ENCODE measurements at places on chromosomes 3 and 15. TPM values are rescaled to one million over a fixed set of nuclear protein-coding genes. Genes with fewer than 3 reads are reported as not detected.
A peak's percentile ranks its signal among the peaks of the same experiment; 100 is the strongest.

DNA sequence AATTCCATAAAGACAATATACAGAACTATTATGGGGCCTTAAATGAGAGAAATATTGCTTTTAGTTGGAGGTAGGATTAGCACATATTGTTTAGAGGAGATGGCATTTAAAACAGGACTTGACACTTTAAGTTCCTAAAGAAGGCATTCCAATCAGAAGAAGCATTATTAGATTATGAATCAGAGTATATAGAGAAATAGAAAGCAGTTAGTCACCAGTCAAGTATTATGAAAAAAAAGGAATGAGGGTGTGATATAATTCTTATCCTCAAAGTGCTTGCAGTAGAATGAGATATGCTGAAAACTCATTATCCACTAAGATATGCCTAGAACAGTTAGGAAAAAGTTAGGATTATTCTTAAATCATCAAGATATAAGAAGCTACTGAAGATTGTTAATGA lies 456.2 kb downstream of the ZNF385D start:
- H3K4me1 ChIP-seq: no peaks in the 10 kb centered on the region
- H3K27ac ChIP-seq: no peak overlapping the region
- H3K36me3 ChIP-seq: no peaks in the 10 kb centered on the region
- no peak for DNase-seq
- H3K4me3 ChIP-seq: no peak overlapping the region

GRCh38 chr3:179546814-179547241 lies 15.9 kb upstream of the ACTL6A start:
- H3K27ac ChIP-seq: no peak overlapping the region
- no peaks in the 10 kb centered on the region for H3K27me3 ChIP-seq
- H3K4me1 ChIP-seq: no peaks in the 10 kb centered on the region
- no peak overlapping the region for H3K4me3 ChIP-seq
- H3K36me3 ChIP-seq: no peaks in the 10 kb centered on the region

Gene DYNLT2B
- 7.6 TPM for total RNA-seq

Gene PLA2G4E
- total RNA-seq: 0.67 TPM

DNA sequence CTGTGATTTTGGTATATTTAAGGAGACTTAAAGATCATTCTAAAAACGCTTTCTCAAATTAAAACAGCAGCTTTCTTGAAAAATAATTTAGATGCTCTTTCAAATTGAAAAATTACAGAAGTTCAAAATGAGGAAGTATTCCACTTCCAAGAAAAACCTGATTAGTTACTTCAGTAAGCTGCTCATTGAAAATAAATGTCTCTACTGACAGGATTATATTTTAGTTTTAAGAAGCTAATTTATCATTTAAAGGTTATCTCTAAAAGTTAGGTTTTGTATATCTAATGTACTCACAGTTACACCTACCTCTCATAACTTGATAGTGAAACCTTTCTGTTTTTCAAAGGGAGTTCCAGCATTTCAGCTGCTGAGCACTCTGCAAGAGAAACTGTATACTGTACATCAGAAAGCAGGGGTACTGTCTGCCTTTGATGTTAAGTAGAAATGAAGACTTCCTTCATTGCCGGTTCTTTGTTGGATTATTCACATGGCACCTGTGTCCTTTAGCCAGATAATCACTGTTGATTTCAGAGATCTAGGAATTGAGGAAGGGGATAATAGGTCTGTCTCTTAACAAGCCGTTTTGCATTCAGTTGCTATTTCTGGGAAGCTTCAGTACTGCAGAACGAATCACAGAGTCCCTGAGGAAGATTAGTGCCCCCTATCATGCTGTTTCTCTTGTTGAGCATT lies 161.6 kb downstream of the TCF12 start:
- H3K27ac ChIP-seq: no peak overlapping the region
- peaks cover 5% of the 10 kb centered on the region for H3K4me1 ChIP-seq
- no peak overlapping the region for H3K4me3 ChIP-seq
- no peaks in the 10 kb centered on the region for H3K36me3 ChIP-seq

DNA sequence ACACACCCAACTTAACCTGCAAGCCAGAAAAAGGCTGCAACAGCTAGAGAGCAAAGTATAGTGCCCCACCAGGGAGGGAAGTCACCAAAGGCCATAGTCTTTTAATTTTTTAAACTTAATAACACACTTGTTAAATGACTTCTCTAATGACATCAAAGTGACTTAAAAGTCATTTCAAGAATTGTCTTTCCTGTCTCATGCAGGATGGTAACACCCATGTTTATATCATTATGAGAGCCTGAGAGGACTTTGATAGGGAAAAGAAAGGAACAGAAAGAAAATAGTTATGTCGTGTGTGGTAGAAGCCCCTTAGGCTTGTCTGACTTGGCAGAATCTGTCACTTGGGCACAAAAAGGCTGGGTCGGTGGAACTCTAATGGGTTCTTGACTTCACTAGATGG lies 57.9 kb upstream of the C2CD4B start:
- no peaks in the 10 kb centered on the region for H3K4me1 ChIP-seq
- H3K27ac ChIP-seq: no peak overlapping the region
- DNase-seq: no peak
- H3K27me3 ChIP-seq: no peaks in the 10 kb centered on the region
- no peaks in the 10 kb centered on the region for H3K36me3 ChIP-seq

GRCh38 chr3:185215873-185216606 lies 37.8 kb downstream of the EHHADH start:
- no peaks in the 10 kb centered on the region for H3K4me1 ChIP-seq
- H3K36me3 ChIP-seq: no peaks in the 10 kb centered on the region
- DNase-seq: no peak

DNA sequence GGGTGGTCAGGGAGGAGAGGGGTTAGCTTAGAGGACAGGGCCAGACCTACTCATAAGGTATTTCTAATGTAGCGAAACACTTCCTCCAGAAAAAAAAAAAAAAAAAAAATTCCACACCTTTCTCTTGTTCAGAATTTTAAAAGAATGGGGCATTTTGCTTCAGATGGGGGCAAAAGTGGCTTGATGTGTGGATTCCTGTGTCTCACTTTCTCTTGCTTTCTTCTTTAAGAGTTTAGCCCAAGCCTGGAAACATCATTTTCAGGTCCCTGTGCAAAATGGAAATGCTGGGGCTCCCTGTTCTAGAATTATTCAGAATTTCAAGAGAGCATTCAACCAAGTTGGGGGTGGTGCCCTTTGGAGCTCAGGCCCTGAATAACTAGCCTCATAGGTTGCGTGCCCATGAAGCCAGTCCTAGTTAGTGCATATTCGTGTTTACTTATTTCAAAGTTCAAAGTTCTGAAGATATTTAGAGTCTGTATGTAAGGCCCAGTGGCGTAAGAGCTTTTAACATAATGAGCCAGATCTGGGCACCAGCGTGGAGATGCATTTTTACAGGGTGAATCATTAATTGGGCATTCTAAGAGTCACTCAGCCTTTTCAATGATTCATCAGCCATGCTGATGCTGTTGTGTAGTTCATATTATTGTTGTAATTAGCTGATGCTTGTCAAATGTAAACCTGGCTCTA lies 104.5 kb downstream of the RPLP1 start:
- H3K27ac ChIP-seq: peak overlapping the region; percentile 45
- H3K27me3 ChIP-seq: no peaks in the 10 kb centered on the region
- DNase-seq: peak; percentile 57
- H3K36me3 ChIP-seq: no peaks in the 10 kb centered on the region

- H3K27ac ChIP-seq: peak overlapping the region; percentile 23
- H3K36me3 ChIP-seq: no peaks in the 10 kb centered on the region
- peak overlapping the region; percentile 55 for H3K4me3 ChIP-seq
- no peaks in the 10 kb centered on the region for H3K4me1 ChIP-seq
- peaks cover 19% of the 10 kb centered on the region for H3K27me3 ChIP-seq
Observed at GRCh38 chr15:34514251-34514670, 69.2 kb downstream of the GOLGA8B start.

- H3K27ac ChIP-seq: no peak overlapping the region
- no peaks in the 10 kb centered on the region for H3K4me1 ChIP-seq
- H3K4me3 ChIP-seq: no peak overlapping the region
- no peak for DNase-seq
- H3K27me3 ChIP-seq: no peaks in the 10 kb centered on the region
- no peaks in the 10 kb centered on the region for H3K36me3 ChIP-seq
Observed at GRCh38 chr3:116056280-116056679, 389.0 kb downstream of the LSAMP start.

Gene SPTBN5
- total RNA-seq: 2.3 TPM

Measured in colonic mucosa (tissue), 4 donors.